ACHN (cell line): ENCODE measurements at places on chromosomes 5 and 9.

DNA sequence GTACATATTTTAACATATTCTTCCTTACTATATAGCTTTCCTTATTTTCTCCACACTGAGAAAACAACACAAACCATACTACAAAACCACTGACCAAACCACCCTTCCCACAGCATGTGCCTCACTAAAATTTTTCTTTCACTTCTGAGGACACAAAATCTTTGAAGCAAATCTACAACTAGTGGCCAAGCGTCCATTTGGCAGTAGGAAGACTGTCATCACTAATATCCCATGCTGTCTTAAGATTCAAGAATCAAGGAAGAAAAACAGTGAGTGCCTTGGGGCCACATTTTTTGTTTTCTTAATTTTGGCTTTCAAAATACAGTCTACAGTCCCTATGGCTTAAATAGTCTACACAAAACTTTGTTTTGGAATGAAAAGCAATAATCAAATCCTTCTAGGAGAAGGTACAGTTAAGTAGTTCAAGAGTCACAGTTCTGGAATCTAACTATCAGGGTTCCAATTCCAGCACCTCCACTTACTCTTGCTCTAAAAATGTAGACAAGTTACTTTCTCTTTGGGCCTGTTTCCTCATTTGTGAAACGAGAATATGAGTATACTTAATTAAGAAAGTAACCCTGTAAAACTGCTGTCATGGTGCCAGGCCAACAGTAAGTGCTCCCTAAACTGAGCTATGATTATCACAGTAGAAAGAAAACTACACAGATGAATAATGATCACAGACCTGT is 227.9 kb downstream of the BNC2 start:
- no peak for DNase-seq

DNA sequence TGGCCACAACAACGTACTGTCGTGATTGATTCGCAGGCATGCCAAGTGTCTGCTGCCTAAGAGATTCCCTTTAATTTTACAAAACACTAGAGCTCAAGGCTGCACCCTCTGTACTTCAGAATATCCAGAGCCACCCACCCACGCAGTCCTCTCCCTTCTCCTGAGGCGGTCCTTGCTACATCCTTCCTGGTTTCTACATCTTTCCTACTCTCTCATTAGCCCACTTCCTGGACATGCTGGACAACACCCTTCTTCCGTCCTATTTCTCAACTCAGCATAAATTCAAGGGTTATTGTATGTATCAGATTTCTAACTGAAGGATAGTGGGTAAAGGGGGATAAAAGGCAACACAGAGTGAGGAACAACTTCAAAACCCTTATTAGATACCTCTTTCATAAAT is 148.4 kb upstream of the MAP3K1 start:
- DNase-seq = no peak

GRCh38 chr9:84366683-84367082 is 26.1 kb upstream of the SLC28A3 start:
- DNase-seq = no peak

DNA sequence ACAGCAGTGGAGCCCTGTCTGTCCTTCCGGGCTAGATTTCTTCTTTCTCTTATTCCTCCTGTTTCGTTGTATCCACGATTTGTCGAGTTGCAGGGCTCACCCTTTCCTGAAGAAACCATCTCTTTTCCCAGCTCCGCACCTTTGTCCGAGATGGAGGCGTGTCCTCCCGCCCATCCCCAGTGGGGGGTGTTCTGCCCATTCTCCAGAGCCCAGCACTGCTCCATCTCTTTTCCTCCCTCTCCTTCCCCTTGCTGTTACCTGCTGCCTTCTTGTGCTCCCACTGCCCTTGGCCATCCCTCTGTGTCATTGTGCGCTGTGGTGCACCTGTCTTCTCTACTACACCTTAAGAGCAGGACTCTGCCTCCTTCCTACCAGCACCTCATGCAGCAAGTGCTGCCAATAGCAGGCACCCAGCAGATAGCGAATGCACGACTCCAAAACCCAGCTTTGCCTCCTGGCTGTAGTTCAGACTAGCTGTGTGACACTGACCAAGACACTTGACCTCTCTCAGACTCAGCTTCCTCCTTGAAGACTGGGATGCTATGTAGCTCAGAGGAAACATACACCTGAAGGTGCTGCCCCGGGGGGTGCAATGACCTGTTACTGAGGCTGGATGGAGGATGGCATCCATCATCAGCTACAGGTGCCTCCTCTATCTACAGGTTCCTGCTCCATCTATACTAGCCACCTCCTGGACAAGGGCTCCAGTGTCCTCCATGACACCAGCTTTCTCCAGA is 8.9 kb downstream of the OR13J1 start:
- no peak for DNase-seq
